Activated naive CD4-positive, alpha-beta T cell treated with anti-CD3 and anti-CD28 coated beads, Interleukin-2, amount 50 U/mL, for 72 hours (primary cell): ENCODE measurements at places on chromosomes 3 and 15. TPM values are rescaled to one million over a fixed set of nuclear protein-coding genes. Genes with fewer than 3 reads are reported as not detected.

THRB gene
- total RNA-seq: not detected

DNA sequence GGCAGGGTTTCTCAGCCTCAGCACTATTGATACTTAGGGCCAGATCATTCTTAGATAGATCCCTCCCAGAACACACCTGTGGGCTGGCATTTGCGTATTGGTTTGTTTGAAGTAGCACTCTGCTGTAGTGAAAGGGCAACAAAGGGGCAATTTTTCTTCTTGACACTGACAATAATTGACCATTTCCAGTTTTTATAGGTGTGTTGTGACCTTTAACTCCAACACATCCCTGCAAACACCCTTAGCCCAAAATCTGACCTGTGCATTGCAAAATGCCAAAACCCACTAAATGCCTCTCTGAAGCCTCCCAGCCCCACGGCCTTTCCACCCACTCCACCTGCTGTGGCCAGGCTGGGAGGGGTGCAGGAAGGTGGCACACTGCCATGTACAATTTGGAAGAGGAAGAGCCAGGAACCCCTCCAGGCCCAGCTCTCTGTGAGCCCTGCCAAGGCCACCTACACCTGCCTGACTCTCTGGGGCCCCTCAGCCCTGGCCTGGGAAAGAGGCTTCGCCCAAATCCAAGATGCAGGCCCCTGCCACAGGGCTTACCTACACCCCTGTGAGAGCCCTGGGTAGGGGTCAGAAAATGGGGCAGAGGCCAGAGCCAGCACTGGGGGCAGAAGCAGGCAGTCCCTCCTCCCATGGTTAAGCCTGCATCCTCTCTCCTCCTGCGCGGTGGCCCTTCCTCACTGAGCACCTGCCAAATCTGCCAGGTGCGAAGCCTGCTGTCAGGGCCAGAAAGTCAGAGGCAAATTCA is 9.6 kb upstream of the CYP11A1 start:
- no peak for DNase-seq

DNA sequence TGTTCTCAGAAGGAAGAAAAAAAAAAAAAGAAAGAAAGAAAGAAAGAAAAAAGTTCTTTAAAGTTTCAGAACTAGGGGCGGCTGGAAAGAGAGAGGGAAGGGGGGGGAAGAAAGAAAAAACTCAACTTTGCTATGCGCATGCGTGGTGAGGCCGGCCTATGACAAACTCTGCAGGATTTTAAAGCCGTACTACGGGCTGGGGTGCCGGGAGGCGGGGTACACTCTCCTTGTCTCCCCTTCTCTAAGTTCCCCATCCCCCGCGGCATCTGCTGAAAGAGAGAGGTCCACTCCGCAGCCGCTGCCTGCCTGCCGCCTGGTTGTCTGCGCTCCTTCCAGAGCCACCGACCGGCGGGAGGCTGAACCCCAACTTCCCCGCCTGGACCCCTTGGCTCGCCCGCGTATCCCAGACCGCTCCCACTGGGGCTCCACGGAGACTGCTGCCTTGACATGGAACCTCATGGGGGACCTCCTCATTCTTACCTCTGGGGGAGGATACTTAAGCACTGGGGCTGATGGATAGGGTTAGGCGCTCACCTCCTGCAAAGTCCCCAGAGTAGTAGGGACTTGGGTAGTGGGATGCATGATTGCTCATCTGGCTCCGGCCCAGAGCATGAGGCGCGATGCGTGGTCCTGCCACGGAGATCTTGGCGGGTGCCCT is 1.4 kb upstream of the WNT5A start:
- no peak for DNase-seq

DNA sequence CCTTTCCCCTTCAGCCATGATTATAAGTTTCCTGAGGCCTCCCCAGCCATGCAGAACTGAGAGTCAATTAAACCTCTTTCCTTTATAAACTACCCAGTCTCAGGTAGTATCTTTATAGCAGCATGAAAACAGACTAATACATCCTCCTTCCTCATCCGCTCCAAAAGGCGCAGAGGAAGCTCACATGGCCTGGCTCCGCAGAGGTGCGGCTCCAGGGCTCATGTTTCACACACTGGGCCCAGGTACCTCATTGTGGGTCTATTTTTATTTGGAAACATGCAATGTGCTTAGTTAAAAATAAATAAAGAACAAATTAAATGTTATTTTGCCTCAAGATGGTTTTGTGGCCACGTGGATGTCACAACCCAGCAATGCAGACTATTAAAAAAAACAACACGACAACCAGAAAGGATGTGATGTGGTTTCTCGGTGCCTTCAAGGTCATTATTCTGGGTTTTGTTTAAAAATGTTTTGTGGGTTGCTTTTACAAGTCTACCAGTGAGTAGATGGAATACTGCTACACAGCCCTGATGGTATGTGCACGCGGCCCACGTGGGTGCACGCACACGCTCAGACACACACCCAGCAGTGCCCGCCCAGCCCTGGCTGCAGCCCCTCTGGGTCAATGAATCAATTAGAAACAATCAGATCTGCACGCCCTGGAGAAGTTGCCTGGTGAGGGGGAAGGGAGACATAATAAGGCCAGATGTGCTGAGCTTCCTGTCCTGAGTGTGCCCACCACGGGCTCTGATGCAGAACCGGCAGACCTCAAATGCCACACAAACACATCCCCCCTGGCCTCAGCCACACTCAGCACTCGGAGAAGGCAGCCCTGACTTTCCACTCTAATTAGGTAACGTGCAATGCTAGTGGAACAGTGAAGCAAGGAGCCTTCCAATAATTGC is 140.1 kb downstream of the ADAMTS17 start:
- no peak for DNase-seq

DNA sequence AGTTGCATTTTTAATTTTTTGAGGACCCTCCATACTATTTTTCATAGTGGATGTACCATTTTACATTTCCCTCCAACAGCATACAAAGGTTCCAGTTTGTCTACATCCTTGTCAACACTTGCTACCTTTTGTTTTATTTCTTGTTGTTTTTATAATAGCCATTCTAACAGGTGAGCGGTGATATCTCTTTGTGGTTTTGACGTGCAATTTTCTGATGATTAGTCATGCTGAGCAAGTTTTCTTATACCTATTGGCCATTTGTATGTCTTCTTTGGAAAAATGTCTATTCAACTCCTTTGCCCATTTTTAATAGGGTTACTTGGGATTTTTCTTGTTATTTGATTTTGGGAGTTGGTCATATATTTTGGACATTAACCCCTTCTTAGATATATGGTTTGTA is 187.0 kb downstream of the CDIN1 start:
- DNase-seq: no peak
